ENCODE measurements at places on chromosomes 1 and 21. TPM values are rescaled to one million over a fixed set of nuclear protein-coding genes. Genes with fewer than 3 reads are reported as not detected.

The TTC22 gene
- total RNA-seq: not detected

The HPDL gene
- 6.4 TPM for total RNA-seq

The ZSCAN20 gene
- 9.4 TPM for total RNA-seq

The FCRL2 gene
- not detected for total RNA-seq

The HCRTR1 gene
- total RNA-seq: 1.3 TPM

The INKA2 gene
- total RNA-seq: 5.6 TPM

The TMEM50A gene
- 134 TPM for total RNA-seq

The IGSF3 gene
- total RNA-seq: 0.76 TPM

The SH2D1B gene
- not detected for total RNA-seq

The PINK1 gene
- 48.7 TPM for total RNA-seq

The ADGRL2 gene
- 191 TPM for total RNA-seq

The NHLH1 gene
- total RNA-seq: 0.19 TPM

The HES4 gene
- 20.6 TPM for total RNA-seq

The CFHR5 gene
- total RNA-seq: not detected

The RUNX1 gene
- 5.6 TPM for total RNA-seq

The DMBX1 gene
- not detected for total RNA-seq

The TXNDC12 gene
- 38.9 TPM for total RNA-seq

The FAM177B gene
- not detected for total RNA-seq

The CYP4A22 gene
- not detected for total RNA-seq

The LCE1C gene
- total RNA-seq: not detected

The HSD3B1 gene
- total RNA-seq: not detected

The RGS18 gene
- total RNA-seq: not detected

The TRAF3IP3 gene
- total RNA-seq: not detected

The MYOG gene
- total RNA-seq: not detected

The VWA5B1 gene
- total RNA-seq: not detected

The PLEKHA6 gene
- 13.9 TPM for total RNA-seq

The HRNR gene
- total RNA-seq: not detected

The FMOD gene
- total RNA-seq: 0.19 TPM

The HEYL gene
- 0.38 TPM for total RNA-seq

The S100A14 gene
- not detected for total RNA-seq

The SPRR1B gene
- not detected for total RNA-seq

The RNF186 gene
- total RNA-seq: not detected

The LCE3C gene
- total RNA-seq: not detected

The SPRR2B gene
- not detected for total RNA-seq

The HHAT gene
- 2.9 TPM for total RNA-seq

The VANGL1 gene
- 22.4 TPM for total RNA-seq

The TEX38 gene
- not detected for total RNA-seq

The CRYBG2 gene
- not detected for total RNA-seq

The OR10X1 gene
- not detected for total RNA-seq

The C1orf226 gene
- total RNA-seq: 1.3 TPM

Measured in vein endothelial cell (primary cell).